Activated T-helper 2 cell treated with anti-CD3 and anti-CD28 coated beads, Interferon-gamma antibody, Interleukin-2, Interleukin-4, amounts not matched to agents 10 μg/mL and 5 μg/mL and 100 μg/mL, durations not matched to agents 14 hours and 24 hours and 36 hours (primary cell): ENCODE measurements at places on chromosomes 5 and 9.

- no peaks in the 10 kb centered on the region for H3K36me3 ChIP-seq
- peaks cover 80% of the 10 kb centered on the region for H3K27me3 ChIP-seq
- no peaks in the 10 kb centered on the region for H3K4me1 ChIP-seq
- H3K4me3 ChIP-seq, result no peak overlapping the region
- DNase-seq, result no peak
These were observed 49.2 kb downstream of the EBF1 start for GRCh38 chr5:159050316-159051143.

DNA sequence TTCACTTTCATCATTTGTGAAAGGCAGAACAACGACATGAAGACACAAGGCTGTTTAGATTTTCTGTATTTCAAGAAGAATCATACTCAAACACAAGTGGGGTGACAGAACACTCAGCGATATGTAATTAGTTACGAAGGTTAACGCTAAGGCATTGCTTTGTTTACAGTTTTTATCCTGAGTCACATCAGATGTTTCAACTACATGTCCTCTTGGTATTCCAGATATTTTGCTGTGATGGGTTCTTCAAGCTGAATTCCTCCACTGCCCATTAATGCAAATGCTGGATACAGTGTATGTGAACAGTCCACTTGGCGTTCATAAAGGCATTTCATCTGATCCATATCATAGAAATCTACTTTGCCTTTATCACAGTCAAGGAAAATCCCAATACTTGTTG lies 43.4 kb downstream of the TRIM36 start:
- DNase-seq, result no peak
- H3K27me3 ChIP-seq, result peaks cover 5% of the 10 kb centered on the region
- no peak overlapping the region for H3K27ac ChIP-seq
- H3K4me3 ChIP-seq, result no peak overlapping the region
- no peaks in the 10 kb centered on the region for H3K4me1 ChIP-seq

DNA sequence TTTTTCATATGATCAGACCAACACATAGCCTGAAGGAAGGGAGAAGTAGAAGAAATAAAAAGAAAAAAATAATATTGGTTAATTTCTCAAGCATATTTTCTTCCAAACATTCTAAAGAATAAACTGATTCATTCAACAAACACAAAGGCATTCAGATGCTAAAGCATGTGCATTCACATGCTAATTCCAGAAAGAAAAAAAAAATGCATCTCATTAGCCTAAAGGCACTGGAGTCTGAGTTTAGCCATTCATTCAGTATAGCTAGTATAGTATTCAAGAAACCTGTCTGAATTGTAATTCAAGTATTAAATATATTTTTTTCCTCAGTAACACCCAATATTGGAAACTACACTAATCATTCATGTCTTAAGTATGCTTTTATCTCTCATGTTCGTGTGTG lies 61.0 kb upstream of the FER start:
- no peak for DNase-seq
- no peaks in the 10 kb centered on the region for H3K4me1 ChIP-seq
- peaks cover 1% of the 10 kb centered on the region for H3K27me3 ChIP-seq
- H3K27ac ChIP-seq, result no peak overlapping the region

DNA sequence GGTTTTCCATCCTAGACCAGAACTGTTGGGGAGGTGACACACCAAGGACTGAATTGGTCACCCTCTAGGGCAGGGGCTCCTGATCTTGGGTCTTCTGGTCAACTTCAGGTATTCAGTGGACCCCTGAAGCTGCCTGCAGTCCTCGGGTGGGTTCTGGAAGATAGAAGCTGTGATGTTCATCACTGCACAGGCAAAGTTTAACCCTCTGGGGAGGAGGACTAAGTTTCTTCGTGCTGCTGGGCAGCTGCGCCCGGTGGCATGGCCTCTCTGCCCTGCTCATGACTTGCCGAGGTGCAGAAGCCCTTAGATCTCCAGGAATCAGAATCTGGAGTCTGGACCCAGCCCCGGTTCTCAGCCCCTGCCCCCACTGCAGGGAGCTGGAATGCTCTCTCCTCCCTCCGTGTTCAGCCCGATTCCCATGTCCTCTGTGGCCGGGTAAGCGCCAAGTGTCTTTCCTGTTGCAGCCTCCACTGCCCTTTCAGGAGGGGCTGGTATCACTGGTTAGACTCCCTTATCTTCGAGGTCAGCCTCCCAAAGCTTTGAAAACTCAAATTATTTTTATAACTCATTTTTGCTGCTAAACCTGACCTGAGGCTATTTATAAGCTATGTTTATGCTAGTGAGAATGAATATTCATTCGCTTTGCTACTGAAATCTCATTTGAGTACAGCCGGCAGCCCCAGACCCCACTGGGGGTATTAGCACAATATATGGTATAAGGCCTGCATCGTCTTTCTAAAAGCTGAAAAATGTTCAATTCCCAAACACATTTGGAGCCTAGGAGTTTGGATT lies 1.7 kb downstream of the LAMC3 start:
- no peaks in the 10 kb centered on the region for H3K4me1 ChIP-seq
- peaks cover 32% of the 10 kb centered on the region for H3K27me3 ChIP-seq
- no peak overlapping the region for H3K4me3 ChIP-seq
- no peak for DNase-seq

DNA sequence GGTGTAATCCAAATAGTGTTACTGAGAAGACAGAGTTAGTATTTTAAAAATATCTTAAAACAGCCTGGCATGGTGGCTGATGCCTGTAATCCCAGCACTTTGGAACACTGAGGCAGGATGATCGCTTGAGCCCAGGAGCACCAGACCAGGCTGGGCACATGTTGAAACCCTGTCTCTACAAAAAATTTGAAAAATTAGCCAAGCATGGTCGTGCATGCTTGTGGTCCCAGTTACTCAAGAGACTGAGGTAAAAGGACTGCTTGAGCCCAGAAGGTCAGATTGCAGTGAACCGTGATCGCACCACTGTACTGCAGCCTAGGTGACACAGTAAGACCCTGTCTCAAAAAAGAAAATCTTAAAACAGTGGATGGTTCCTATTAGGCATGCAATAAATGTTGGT lies 12.4 kb downstream of the IFNA1 start:
- H3K4me1 ChIP-seq, result no peaks in the 10 kb centered on the region
- DNase-seq, result no peak
- peaks cover 34% of the 10 kb centered on the region for H3K27me3 ChIP-seq
- no peak overlapping the region for H3K4me3 ChIP-seq

GRCh38 chr5:58016358-58016757 lies 443.5 kb downstream of the PLK2 start:
- H3K4me1 ChIP-seq, result no peaks in the 10 kb centered on the region
- H3K27me3 ChIP-seq, result no peaks in the 10 kb centered on the region

- peaks cover 5% of the 10 kb centered on the region for H3K4me1 ChIP-seq
- no peak overlapping the region for H3K27ac ChIP-seq
- H3K27me3 ChIP-seq, result no peaks in the 10 kb centered on the region
- H3K36me3 ChIP-seq, result no peaks in the 10 kb centered on the region
These were observed 9.9 kb upstream of the PCDHB2 start for GRCh38 chr5:141084487-141084989.
